Activated T-helper 1 cell treated with Interleukin-2 at 50 U/mL for 16 hours (primary cell): ENCODE measurements at places on chromosomes 7 and 10.

DNA sequence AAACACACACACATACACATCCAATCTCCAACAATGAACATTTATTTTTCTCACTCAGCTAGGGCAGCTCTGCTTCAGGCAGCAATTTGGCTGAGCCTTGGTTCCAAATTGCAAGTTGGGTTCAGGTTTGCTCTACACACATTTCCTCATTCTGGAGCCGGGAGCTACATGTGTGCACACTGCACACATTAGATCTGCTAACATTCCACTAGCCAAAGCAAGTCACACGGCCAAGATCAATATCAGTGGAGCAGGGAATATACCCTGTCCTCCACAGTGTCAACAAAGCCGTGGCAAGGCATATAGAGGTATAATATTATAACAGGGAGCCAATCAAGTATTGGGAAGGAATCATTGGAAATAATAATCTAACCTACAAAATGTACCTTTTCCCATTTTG is 57.5 kb upstream of the PPP1R3C start:
- no peak for DNase-seq

DNA sequence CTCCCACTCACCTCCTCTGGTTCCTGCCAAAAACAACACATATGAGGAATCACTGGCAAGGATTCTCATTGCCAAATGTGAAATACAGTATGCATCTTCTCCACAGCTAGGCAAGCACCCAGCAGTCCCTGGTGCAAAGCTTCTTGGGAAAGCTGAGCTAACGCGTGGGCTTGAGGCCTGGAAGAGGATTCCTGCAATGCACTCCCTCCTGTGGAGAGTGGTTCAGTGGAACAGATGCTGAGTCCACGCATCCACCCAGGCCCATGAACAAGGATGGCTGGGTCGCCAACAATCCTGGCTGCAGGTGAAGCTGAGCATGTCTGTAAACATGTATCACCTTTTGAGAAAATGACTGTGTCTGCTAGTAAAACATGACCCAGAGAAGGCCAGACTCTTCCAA is 113.2 kb upstream of the CHST15 start:
- no peak for DNase-seq

- DNase-seq = no peak
Observed at GRCh38 chr10:52949899-52950298, 177.3 kb upstream of the MBL2 start.

GRCh38 chr7:143325240-143325639 is 9.3 kb downstream of the CLCN1 start:
- no peak for DNase-seq

DNA sequence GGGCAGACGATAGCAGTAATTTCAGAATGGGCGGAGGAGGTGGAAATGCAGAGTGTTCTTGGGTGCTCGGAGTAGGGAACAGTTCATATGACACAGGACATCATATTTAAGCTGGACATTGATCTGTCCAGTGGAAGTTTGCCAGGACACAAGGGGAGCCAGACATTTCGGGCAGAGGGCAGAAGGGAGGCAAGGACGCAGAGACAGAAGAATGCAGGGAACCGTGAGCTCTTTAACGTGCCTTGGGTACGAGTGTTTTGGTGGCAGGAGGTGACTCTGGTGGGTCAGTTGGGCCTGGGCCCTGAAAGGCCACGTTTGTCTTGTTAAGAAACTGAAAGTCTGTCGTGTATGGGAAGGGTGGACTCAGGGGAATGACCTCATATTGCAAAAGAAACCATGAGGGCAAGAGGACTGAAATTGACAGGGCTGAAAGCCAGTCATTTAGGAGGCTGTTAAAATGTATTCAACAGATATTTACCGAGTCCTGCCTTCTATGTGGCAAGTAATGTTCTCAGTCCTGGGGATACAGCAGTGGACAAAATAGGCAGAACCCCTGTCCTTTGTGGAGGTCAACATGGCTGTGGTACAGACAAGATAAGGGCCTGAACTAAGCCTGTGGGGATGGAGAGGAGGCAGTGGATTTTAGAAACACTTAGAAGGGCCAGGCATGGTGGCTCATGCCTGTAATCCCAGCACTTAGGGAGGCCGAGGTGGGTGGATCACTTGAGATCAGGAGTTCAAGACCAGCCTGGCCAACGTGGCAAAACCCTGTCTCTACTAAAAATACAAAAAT is 2.2 kb downstream of the OPTN start:
- no peak for DNase-seq

DNA sequence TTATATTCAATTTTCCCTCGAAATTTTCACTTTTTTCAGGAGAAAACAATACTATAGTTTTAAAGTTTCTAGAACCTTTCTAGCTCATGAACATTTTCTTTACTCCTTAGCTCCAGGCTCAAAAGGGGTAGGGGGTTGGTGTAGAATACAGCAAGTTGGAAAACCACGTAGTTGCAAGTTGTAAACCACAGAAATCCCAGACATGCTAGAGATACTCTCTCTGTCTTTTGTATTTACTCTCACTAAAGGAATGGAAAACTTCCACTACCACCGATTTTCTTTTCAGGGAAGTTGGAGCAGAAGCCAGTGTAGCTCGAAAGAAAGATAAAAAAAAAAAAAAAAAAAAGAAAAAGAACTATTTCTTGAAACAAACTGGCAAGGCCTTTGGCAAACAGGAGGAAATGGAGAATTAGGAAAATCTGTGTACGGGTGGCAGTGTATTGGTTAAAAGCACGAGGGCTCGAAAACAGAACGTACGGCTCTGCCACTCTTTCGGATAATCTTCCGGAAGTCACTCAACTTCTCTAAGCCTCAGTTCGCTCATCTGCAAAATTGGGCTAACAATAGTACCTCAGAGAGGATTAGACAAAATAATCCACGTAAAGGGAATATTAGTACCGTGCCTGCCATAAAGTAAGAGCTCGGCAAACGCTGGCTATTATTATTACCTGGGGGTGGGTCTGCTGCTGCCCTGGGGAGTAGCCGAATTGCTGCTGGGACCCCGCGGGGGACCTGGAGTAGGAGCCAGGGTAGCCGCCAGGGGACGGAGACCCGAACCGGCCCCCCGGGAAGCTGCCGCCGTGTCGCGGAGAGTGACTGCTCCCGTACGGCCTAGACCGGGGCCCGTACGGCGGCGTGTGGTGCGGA is 628 bp downstream of the MPLKIP start:
- no peak for DNase-seq

DNA sequence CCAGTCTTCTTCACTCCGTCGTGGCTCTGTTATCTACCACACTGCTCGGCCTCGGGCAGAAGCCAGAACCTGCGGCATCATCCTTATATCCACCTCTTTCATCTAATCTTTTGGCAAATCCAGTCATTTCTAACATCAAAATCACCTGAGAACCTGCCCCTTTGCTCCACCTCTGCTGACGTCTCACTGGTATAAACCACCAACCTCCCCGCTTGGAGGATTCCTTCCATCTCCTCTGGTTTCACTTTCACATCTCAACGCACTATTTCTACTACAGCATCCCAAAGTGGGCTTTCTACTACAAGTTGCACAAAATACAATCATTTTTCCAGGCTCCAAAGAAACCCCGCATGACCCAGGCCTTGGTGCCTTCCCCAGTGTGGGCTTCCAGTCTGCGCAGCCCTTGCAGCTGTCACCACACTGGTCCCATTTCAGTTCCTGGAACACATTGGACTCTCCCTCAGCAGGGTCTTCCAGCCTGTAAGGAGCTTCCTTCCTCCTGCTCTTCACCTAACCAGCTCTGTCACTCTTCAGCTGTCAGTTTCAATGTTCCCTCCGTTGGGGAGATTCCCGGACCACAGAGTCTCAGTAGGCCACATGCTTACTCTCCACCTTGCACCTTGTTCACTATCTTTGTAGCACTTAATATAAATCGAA is 85.0 kb downstream of the PRKCQ start:
- DNase-seq = no peak

GRCh38 chr7:90688810-90689209 is 92.7 kb downstream of the CDK14 start:
- no peak for DNase-seq

DNA sequence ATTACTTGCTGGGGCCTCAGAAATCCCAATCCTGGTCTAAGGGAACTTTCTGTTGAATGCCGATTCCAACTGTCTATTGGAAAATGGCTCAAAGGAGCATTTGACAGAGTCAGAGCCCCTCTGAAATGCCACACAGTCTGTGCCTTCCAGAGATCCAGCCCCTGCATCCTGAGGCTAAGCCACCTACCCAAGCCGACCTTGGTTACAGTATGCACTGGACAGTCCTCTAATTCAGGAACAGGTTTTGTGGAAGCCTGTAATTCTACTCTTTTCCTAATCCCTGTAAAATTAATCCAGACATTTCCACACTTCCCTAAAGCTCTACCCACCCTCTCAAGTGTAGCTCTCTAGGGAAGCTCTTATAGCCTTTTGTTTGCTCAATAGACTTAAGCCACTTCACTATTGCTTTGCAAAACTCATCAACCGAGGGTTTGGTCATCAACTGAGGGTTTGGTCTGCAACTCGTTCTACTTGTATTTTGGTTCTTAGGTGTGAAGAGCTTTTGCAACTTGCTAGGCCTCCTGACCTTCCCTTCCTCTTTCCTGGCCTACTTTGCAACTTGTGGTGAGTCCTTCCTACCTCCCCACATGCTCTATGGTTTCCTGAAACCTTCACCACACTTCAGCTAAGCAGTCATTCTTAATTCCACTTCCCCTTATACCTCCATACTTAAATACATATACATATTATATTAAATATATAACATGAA is 364.8 kb downstream of the SFMBT2 start:
- DNase-seq = no peak
